ENCODE measurements at places on chromosomes 4 and X. TPM values are rescaled to one million over a fixed set of nuclear protein-coding genes. Genes with fewer than 3 reads are reported as not detected.

The HGFAC gene
- total RNA-seq = 0.25 TPM

The NPY2R gene
- not detected for total RNA-seq

DNA sequence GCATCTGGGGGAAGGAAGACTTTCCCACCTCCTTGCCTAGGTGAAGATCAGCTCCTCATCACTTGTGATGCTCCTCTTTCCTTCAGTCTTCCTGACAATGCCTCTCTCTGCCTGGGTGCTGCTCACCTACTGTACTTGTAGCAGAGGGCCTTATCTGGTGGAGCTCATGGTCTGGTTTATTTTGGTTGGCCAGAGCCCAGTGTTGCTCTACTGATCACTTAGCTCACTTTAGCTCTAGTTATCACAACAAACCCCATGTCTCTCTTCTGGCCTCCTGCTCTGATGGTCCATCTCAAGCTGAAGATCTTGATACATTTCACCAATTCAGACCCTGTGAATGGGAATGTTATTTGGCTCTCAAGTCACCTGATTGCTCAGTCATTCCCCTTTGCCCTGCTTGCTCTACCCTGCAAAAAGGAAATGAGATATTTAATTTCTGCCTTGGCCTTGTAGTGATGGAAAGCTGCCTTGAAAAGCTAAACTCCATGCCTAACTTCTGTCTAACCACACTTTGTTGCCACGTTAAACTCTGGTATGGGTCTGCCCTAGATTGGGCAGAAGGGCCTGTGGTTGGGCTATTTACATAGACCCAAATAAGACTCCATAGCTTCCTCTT lies 30.3 kb upstream of the ADH1C start:
- no peak for DNase-seq

GRCh38 chr4:68310651-68311247 lies 39.1 kb downstream of the YTHDC1 start:
- no peak for DNase-seq

DNA sequence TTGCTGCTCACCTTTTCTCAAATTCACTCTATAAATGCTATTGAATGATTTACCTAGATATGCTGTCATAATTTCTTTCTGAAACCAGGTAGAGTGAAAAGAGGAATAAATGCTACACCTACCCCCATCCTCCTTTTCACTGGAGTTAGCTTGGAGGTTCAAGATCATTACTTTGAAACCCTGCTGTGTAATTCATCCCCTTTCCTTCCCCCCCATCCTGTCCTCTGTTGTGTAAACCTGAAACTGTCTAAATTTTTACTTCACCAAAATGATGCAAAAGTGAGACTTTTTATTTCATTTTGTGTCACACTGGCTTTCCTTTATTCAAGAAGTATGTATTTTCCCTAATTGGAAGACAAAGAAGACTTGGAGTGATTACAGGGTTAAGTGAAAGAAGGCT lies 5.4 kb downstream of the ZCCHC18 start:
- DNase-seq = no peak

GRCh38 chrX:38796946-38797345 lies 4.3 kb upstream of the MID1IP1 start:
- no peak for DNase-seq

DNA sequence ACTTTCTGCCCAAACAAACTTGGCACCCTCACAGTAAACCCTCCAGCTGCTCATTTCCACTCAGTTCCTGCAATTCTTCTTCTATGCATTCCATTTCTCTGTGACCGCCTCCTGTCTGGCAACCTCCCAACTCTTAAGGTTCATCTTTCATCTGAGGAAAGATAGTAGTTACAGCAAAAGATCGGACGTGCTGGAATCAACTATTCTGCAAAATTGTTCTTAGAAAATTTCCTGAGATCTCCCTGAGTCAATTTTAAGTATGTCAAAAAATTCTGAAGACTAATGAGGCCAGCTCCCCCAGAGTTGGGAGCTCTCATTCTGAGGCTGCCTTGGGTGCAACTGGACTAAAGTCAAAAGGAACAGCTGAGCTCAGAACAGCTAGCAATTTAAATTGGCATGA lies 1026.0 kb downstream of the ADGRL3 start:
- no peak for DNase-seq

GRCh38 chrX:50469206-50469605 lies 1.4 kb downstream of the DGKK start:
- DNase-seq = no peak

DNA sequence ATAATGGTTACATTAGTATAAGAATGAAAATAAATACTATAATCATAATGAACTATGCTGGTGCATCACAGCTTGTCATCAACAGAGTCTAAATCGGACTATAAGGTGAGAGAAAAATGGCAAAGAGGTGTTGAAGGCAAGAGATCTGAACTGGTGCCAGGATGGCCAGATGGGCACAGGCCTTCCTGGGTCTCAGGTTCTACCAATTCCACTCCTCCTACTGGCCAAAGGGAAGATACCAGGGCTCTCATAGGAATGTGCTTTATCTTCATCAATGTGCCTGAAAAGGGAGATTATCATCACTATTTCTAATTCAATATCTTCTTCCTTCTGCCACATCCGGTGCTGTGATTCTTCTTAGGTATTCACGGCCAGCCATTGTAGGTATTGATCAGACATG lies 107.6 kb downstream of the GASK1B start:
- no peak for DNase-seq

DNA sequence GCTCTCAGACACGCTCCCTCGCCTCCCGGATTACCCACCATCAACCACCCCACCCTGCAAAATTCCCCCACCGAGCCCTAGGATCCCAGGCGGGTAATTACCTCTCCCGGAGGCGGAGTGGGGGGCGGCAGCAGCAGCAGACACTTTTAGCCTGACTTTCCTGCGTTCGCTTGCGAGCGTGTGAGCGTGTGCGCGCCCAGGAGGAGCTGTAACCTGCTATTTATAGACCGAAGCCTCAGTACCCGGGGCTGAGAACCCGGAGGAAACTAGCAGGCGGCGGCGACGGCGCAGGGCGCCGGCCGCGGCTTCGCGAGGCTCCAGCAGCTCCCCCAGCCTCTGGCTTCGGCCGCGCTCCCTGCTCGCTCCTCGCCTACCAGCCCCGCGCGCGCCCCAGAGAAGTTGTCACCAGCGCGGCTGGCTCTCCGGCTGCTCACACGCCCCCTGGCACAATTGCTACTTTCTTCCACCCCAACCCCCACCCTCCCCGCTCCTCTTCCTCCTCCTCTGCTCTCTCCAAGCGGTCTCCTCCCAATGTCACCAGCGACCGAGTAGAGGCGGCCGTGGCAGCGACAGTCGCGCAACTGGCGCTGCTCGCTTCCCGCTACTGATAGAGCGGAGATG lies at the start of gene INPP4B:
INPP4B (minus strand) TSS at position 194 of the 621 bp plus-strand sequence.
- DNase-seq = peak; percentile 12
